Activated CD4-positive, alpha-beta T cell treated with anti-CD3 and anti-CD28 coated beads for 1 hour (primary cell): ENCODE measurements at places on chromosomes 16 and 17.

DNA sequence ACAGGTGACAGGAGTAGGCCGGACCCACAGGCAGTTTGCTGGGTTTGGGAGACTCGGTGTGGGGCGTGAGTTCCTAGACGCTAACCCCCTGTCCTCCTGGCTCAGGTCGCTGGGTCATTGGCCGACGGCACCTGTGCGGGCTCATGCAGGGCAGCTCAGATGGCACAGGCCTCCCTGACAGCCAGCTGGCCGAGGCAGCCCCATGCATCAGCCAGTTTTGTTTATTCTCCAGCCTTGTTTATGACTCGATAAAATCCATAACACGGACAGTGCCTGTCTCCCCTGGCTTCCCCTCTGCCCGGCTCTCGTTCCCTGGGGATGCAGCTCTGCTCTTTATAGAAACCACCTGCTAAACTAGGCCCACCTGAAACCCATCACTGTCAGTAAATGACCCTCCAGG, 46.0 kb downstream of the SDK2 start:
- no peak for DNase-seq

DNA sequence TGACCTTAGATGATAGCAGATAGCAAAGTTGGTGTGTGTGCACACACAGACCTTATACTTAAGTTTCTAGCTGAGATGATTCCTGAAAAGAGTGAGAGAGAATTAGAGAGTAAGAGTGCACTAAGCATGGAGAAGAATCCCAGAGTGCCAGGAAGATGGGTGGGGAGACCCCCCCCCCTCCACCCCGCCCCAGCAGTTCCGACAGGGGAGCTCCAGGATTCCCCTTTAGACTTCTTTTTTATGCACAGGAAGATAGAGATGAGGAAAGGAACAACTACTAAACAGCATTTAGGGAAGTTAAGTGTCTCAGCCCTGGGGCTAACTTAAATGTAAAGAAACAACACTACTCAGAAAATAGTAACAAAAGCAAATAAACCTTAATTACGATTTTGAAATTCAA, 878.0 kb upstream of the GOT2 start:
- no peak for DNase-seq

GRCh38 chr16:84308120-84308519, 13.4 kb downstream of the WFDC1 start:
- DNase-seq: no peak

DNA sequence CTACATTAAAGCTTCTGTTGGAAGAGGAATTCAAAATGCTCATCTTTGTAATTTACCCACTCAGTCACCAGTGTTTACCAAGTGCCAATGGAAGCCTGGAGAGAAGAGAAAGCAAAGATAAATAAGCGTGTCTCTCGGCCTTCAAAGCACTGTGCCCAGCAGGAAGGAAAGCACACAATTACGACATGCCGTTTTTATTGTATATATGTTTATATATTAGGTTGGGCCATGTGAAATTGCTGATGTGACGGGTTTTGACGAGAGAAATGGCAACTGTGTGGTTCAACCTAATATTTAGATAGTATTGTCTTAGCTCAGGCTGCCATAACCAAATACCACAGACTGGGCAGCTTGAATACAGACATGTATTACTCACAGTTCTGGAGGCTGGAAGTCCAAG, 79.3 kb upstream of the HSBP1 start:
- DNase-seq: no peak

GRCh38 chr16:56815721-56816120, 49.3 kb upstream of the SLC12A3 start:
- DNase-seq: no peak

DNA sequence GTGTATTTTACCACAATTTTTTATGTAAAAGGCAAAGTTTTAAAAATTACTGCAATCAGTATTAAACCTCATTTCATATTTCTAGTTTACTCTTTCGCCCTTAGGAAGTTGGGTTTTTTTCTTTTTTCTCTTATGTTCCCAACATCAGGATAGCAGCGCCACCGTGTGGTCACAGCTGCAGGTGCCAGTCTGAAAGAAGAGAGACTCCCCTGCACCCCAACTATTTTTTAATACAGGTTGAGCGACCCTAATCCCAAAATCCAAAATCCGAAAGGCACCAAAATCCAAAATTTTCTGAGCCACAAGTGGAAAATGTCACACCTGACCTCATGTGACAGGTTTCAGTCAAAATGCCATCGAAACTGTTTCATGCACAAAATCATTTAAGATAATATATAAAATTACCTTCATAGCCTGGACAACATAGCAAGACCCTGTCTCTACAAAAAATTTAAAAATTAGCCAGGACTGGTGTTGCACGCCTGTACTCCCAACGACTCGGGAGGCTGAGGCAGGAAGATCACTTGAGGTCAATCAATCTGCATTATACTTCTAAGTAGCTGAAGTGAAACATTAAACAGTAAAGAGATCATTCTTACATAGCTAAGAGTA, 21.8 kb upstream of the ASGR2 start:
- peak; percentile 62 for DNase-seq

GRCh38 chr16:29645694-29646187, 17.3 kb upstream of the SPN start:
- DNase-seq: no peak

GRCh38 chr16:75138233-75138632, 10.1 kb upstream of the ZFP1 start:
- no peak for DNase-seq

DNA sequence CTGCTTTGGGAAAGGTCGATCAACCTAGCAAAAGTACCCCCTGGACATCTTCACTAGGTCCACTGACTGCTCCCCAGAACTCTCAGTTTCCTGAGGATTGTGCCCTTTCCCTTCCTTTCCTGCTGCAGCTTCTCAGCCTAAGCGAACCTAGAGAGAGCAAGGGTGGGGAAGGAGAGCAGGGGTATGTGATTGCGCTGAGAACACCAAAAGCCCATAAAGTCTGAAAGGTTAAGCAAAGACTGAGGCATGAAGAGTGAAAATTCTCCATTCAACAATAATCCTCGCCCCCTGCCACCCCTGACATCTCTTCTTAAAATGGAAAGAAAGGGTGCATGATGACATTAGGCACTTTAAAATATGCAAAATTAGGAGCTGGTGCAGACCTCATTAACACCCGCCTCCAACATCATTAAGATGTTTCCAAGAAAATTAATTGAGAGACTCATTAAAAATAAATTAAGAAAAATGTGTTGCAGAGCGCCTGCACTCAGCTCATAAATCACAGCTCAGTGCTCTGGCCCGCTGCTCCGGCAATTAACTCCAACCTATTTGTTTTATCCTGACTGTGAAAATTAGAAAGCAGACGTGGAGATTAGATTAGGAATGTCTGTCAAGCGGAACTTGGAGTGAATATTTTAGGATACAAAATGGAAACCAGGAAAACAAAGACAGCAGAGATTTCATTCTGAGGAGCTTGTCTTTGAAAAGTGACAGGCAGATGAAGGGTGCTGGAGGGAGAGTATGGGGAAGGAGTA, 49.1 kb upstream of the PMFBP1 start:
- no peak for DNase-seq

DNA sequence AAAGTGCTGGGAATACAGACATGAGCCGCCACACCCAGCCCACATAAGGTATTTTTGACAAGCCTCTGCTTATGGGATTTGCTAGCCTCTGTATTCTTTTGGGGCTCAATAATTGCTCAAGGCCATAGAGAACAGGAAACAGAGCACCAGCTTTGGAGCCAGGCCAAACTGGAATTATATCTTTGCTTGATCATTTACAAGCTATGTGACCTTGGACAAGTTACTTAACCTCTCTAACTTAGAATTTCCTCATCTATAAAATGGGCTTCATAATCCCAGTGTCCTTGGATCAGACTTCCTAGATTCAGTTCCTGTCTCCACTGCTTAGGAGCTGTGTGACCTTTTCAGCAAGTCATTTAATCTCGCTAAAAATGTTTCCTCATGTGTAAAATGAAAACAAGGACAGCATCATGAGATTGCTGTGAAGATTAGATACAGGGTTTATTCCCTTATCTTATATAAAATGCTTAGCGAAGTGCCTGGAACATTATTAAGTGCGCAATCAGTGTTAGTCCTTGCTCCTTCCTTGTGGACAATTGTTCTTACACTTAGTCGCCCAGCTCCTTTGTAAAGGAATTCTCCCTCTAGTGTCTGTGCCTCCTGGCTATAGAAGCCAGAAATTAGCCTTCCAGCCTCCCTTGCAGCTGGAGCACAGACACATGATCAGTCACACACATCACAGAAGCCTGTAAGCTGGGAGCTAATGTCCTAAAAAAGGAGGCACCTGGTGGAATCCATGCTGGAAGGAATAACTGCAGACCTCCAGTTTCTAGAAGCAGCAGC, 16.6 kb downstream of the KRT9 start:
- DNase-seq: no peak

GRCh38 chr17:29063992-29064391, 21.1 kb downstream of the PIPOX start:
- no peak for DNase-seq

- no peak for DNase-seq
Observed at GRCh38 chr17:45273551-45273957, 11.7 kb upstream of the SPATA32 start.

GRCh38 chr17:56597495-56597990, 4.0 kb downstream of the NOG start:
- no peak for DNase-seq

- DNase-seq: no peak
Observed at GRCh38 chr16:28081391-28081968, 18.0 kb upstream of the GSG1L start.

DNA sequence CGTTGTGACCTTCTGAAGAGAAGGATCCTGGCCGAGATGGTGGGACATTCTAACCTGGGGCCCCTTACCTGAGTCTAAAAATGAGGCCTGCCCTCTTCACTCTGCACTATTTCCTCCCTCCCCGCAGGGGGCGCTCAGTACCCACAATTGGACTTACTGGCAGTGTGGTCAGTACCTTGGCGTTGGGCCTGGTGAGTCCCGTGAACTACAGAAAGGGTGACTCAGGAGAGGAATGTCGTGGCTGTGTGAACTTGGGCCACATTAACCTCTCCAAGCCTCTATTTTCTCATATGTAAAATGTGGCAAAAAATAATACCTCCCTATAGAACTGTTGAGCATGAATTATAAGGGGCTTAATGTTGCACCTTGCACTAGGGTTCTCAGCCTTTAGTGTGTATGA, 3.9 kb downstream of the RSAD1 start:
- peak; percentile 50 for DNase-seq

DNA sequence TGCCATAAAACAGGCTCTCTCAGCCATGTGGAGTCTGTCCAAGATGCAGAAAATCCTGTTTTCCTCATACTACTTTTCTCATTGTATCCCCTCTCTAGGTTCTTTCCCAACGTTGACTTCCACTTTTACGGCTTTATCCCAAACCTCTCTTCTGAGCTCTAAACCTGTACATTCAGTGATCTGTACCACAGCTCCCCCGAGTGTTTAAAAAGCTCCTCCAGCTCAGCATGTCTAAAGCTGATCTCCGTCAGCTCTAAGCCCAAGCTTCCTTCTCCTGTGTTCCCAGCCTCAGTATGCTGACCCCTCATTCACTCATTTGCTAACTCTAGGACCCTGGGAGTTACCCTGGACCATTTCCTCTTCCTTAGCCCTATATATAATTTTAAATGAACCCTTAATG, 144.6 kb downstream of the DNAH9 start:
- DNase-seq: no peak

DNA sequence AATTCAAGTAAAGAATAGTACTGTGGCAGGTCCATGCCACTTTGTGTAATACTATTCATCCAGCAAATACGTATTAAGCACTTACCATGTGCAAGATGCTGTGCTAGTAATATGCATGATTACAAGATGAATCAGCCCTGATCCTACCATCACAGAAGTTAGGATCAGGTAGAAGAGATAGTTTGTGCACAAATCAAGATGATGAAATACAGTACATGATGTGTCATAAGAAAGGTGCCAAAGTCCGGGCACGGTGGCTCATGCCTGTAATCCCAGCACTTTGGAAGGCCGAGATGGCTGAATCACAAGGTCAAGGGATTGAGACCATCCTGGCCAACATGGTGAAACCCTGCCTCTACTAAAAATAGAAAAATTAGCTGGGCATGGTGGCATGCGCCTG, 10.9 kb downstream of the COG4 start:
- DNase-seq: no peak

- DNase-seq: no peak
Observed at GRCh38 chr17:9006175-9006767, 15.0 kb upstream of the NTN1 start.

DNA sequence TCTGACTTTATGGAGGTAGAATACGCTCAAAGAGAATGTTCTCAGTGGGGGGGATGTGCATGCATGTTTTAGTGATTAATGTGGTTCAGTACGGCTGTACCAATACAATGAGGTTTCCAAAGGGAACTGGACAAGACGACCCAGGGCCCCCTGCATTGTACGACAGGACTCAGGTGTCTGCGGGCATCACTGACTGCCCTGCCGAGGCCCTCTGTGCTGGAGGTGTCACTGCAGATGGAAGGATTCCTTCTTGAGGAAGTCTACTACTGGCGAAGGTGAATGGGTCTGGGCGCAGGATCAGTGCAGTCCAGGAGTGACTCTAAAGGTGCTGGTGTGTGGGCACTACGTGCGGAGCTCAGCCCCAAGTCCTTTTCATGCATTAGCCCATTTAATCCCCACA, 3.5 kb upstream of the LGALS9 start:
- DNase-seq: no peak

DNA sequence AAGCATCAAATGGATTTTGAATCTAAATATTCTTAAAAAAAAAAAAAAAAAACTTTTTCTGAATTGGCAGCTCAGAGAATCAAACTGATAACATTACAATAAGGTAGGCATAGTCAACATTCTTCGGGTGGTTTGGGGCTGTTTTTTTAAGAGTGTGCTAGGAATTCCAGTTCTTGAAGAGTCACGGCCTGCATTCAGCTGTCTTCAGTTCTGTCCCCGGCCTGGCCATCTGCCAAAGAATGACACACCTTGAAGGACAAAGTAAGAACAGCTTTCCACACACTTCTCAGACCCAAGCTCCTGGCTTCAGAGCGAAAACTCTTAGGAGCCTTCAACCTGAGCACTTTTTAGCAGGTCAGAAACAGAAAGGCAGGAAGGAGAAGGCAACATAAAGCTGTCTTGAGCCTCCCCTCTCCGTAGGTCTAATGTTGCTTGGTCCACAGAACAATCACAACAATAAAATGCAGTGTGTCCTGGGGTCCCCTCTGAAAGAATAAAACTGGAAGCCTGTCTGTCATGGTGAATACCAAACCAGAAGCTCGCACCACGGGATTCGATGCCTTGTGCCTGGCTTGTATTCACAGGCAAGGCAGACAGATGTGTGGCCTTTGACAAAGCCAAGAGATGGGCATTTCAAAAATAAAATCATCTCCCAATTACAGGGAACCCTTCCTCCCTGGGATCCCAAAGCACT, 524.4 kb upstream of the ZFHX3 start:
- no peak for DNase-seq
